Amniotic epithelial cell (primary cell): ENCODE measurements at places on chromosomes 11 and 22.

DNA sequence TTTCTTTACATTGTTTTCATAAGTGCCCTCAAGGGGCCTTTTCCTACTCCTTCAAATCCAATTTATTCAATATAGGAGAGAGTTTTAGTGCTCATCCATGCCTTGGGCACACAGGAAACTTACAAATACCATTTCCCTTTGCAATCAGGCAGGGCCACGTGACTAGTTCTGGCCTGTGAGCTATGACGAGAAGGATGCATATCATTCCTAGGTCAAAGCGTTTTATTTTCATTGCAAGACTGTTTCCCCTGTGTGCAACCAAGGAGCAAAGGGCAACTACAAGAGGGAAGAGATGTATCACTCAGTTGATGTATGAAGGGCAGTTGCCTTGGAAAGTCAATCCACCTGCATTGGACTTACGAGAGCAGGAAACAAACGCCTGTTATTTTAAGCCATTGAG lies 1.9 kb upstream of the TRAF6 start:
- DNase-seq: no peak

DNA sequence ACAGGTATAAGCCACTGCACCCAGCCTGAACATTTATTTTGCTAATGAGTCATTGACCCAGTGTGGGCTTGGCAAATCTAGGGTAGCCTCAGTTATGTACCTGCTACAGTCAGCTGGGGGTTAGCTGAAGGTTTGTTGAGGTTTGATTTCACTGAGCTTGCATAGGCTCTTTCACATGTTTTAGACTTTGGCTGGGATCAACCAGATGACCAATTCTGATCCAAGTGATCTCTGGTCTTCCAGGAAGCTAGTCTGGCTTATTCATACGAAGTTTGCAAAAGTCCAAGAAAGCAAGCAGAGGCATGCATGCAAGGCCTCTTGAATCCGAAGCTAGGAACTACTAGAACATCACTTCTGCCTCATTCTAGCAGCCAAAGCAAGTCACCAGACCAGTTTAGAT lies 21.0 kb downstream of the SERPING1 start:
- no peak for DNase-seq

DNA sequence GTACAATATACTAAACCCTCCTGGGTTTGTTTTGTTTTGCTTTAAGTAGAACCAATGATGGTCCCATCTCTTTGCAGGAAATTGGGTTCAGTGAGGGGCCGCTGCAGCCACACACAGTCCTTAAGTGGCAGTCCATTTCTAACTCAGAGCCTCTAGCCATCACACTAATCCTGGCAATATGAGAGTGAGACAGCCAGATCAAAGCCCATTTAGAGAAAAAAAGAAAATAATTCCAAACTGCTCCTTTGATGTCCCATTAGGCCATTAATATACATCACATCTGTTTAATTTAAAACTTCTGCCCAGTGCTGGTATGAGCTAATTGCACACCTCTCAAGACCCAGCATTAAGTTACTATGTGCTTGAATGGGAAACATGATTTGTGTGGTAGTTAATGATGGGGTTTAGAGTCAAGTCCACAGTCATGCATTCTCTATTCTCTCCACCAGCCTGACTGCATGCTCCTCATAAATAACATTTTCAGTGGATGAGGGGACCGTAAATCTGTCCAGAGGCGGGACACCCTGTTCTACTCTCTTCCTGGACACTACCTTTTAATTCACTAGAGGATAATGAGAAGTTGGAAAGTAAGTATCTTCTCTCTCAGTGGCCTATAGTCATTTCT lies 53.8 kb upstream of the BIRC3 start:
- DNase-seq: no peak

- no peak for DNase-seq
Observed at GRCh38 chr11:1234771-1235305, 12.0 kb downstream of the MUC5B start.

GRCh38 chr11:65781962-65782815 lies 1.4 kb upstream of the AP5B1 start:
- DNase-seq: no peak

GRCh38 chr11:85589373-85589772 lies 37.8 kb downstream of the DLG2 start:
- DNase-seq: peak; percentile 1

- DNase-seq: no peak
Observed at GRCh38 chr22:19182472-19183157, 4.1 kb upstream of the SLC25A1 start.

DNA sequence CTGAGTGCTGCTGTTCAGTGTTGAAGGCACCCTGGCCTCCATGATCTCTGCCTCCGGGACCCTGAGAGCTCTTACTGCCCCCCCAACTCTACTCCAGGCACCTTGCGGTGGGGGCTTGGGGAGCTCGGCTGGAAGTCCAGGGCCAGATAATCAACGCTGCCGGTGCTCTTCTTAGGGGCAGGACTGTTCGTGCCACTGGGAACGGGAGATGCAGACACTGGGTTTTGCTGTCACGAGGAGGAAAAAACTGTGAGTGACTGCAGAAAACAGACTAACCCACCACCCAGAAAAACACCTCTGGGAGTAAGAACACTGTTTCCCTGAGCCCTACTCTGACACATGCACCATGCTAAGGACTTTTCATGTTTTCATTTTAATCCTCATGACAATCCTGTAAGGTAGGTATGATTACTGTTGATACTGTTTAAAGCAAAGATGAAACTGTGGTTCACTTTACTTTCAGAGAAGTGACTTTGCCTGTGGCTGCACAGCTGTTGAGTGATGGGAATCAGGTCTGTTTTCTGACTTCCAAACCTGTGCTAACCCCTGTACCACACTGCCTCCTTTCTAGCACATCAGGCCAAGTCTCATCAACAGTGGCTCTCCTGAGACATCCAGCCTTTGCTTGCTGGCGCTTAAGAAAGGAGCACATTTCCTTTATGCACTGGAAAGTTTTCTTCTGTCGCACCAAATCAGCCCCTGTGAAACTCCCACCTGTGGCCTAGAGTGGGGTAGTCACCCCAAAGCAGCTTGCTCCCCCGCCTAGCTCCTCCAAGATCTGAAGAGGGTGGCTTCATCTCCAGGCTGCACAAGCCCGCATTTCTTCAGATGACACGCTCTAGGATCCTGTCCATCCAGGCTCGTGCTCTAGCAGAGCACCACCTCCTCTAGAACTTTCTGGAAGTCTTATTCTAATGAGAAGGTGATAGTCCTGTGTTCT lies 31.8 kb downstream of the USP35 start:
- DNase-seq: no peak

- DNase-seq: peak; percentile 6
Observed at GRCh38 chr11:104764710-104765045, 133.6 kb downstream of the CASP12 start.

GRCh38 chr22:43600265-43600664 lies 188.5 kb downstream of the MPPED1 start:
- DNase-seq: no peak

- no peak for DNase-seq
Observed at GRCh38 chr11:59689015-59689414, 20.2 kb upstream of the PATL1 start.

DNA sequence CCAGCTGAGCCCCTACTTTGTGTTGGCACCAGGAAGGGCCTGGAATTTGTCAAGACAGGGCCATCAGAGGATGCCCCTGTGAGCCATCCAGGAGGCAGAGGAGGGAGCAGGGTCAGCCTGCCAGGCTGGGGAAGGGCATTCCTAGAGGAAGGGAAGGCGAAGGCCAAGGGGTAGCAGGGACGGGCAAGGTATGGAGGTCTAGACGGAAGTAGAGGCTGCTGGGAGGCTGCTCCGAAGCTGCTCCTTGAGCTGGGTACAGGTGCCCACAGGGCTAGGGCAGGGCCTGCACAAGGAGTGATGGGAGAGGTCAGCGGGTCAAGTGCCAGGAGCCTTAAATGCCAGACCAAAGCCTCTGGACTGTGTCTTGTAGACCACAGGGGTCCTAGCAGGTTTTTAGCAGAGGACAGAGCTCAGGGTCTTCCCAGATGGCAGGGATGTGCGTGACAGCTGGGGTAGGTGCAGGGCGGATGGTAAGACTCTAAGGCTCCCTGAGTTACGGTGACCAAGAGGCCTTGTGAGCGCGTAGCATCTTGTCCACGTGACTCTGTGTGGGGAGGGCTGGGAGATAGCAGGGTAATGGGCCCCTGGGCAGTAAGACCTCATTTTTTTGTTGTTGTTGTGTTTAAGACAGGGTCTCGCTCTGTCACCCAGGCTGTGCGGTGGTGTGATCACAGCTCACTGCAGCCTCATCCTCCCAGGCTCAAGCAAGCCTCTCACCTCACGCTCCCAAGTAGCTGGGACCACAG lies 31.7 kb upstream of the CSNK1E start:
- DNase-seq: no peak

DNA sequence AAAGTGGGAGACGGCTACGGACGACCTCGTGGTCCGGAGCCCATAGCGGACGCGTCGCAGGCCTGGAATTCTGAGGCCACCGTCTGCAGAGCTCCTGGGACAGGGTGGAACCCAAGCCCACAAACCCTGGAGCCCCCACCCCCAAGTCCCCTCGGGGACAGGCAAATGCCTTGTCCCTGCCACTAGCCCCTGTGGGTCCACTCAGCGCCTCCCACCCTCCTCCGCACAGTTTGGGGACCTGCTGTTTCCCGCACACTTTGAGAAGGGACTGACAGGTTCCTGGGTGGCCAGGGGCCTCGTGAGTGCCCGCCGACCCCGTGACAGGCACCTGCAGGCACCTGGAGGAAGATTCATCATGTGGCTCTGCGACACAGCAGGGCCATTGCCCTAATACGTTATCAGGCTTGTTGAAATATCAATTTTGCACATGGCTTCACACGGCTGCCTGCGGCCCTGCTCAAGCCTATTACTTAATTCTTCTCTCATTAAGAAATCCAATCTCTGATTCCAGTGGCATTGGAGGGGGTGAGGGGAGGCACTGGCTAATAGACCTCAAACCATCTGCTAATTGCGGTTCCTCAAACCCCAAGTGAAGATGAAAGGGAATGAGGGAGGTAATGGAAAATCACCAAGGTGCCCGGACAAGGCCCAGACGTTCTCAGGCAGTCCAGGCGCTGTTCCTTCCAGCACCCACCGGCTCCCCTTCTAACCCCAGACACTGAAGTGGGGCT lies 672.5 kb downstream of the BRD1 start:
- DNase-seq: no peak

- DNase-seq: no peak
Observed at GRCh38 chr11:43537833-43538615, 142.5 kb upstream of the HSD17B12 start.

DNA sequence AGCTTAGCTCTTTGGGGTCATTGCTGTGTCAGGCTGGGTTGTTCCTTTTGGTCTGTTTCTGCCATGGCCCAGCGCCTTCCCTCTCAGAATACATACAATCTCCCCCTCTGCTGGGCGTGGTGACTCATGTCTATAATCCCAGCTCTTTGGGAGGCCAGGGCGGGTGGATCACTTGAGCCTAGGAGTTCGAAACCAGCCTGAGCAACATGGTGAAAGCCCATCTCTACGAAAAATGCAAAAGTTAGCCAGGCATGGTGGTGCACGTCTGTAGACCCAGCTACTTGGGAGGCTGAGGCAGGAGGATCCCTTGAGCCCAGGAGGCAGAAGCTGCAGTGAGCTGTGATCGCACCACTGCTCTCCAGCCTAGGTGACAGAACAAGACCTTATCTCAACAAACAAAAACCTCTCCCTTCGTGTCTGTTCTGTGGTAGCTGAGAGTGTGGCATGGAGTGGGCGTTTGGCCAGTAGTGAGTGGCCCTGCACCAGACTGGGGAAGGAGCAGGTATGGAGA lies 46.7 kb upstream of the RAB1B start:
- peak; percentile 31 for DNase-seq

- no peak for DNase-seq
Observed at GRCh38 chr11:124611064-124611463, at the start of gene PANX3. TSS of gene PANX3 (plus strand) at chr11:124611428. CDS start at chr11:124611557, 129 bp downstream.

DNA sequence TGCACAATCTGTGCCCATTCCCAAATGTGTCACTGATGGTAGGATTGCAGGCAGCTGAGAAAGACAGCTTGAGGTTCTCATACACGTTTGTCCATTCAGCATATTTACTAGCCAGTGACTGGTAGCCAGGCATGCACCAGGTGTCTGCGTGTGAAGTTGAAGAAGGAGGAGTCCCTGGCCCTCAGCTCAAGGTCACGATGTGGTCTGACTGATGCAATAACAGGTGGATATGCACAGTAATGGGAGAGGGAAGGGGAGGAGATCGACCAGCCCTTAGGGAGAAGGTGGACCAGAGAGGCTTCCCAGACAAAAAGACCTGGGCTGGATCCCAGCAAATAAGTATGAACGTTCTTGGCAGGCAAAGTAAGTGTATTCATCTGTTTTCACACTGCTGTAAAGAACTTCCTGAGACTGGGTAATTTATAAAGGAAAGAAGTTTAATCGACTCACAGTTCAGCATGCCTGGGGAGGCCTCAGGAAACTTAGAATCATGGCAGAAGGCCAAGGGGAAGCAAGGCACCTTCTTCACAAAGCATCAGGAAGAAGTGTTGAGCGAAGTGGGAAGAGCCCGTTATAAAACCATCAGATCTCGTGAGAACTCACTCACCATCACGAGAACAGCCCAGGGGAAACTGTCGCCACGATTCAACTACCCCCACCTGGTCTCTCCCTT lies 96.0 kb downstream of the MN1 start:
- peak; percentile 48 for DNase-seq

GRCh38 chr11:47572715-47573255 lies 6.0 kb downstream of the KBTBD4 start:
- no peak for DNase-seq

DNA sequence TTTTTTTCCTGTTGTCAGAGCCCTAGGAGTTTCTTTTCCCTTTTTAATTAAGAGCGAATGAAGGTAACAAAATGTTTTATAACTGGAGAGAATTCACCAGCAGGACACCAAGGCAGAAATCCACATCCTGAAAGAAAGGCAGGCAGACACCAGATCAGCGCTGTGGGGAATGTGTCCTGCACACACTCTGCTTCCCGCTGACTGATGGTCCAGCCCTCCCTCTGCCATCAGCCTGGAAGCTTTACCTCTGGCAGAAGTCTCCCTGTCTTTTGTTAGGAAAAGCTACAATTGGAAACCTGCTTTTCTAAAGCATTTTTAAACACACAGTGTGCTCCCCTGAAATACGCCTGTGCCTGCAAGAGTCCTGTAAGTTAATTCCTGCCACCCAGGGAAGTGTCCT lies 638.5 kb downstream of the NTM start:
- DNase-seq: no peak

- DNase-seq: peak; percentile 9
Observed at GRCh38 chr11:106785913-106786650, 232.2 kb downstream of the GUCY1A2 start.

GRCh38 chr11:61802605-61803004 lies 9.9 kb downstream of the FEN1 start:
- DNase-seq: no peak

GRCh38 chr11:31610544-31610943 lies 101.0 kb downstream of the ELP4 start:
- DNase-seq: no peak

- no peak for DNase-seq
Observed at GRCh38 chr11:133832096-133832990, 13.0 kb downstream of the SPATA19 start.
